ENCODE measurements at places on chromosomes 1 and 21. TPM values are rescaled to one million over a fixed set of nuclear protein-coding genes. Genes with fewer than 3 reads are reported as not detected.

The GRIK1 gene
- 0.49 TPM for total RNA-seq

GRCh38 chr1:223229756-223230155, 86.7 kb upstream of the TLR5 start:
- no peak for DNase-seq

The FAM177B gene
- total RNA-seq = 0.44 TPM

DNA sequence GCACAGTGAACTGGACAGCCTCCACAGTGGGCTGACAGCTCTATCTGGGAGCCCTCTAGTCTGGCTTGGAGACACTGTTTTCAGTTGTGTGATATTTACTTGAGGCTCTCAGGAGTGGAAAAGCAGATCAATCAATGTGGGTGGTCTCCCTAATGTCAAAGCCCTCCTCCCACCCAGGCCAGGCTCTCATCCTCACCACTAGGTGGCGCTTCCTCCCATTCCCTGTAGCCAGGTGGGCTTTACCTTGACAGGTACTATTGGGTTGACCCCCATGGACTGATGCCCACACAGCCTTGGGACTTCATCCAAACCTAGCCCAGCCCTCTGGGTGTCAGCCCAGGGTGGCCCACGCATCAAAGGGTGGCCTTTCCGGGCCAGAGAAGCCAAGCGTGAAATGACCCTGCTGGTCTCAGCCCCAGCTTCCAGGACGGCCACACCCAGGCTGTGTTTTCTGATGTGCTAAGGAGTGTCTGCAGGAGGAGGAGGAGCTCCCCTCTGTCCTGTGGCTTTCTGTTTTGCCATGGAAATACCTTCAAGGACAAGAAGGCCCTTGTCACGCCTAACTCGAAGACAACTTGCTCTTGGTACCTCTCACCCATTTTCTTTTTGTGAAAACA, 54.0 kb downstream of the CLIC6 start:
- DNase-seq = no peak

- no peak for DNase-seq
These were observed 646.2 kb downstream of the SMYD3 start for GRCh38 chr1:245860657-245861544.

The LIN28A gene
- not detected for total RNA-seq

- DNase-seq = no peak
These were observed 86.9 kb downstream of the STUM start for GRCh38 chr1:226635456-226635941.

The KRTAP19-1 gene
- not detected for total RNA-seq
